GM23338 (cell line): ENCODE measurements at places on chromosomes 5 and 9. TPM values are rescaled to one million over a fixed set of nuclear protein-coding genes. Genes with fewer than 3 reads are reported as not detected.

- no peak overlapping the region for H3K27ac ChIP-seq
- peak; percentile 73 for DNase-seq
- H3K27me3 ChIP-seq = no peaks in the 10 kb centered on the region
- H3K4me3 ChIP-seq = no peak overlapping the region
- H3K36me3 ChIP-seq = no peaks in the 10 kb centered on the region
Measured at GRCh38 chr9:21326526-21327139, 8.6 kb downstream of the KLHL9 start.

GRCh38 chr9:112093147-112093869 lies 81.8 kb downstream of the SUSD1 start:
- no peak for DNase-seq
- peaks cover 8% of the 10 kb centered on the region for H3K4me1 ChIP-seq
- H3K27me3 ChIP-seq = no peaks in the 10 kb centered on the region

RAB3C gene
- total RNA-seq = 11.7 and 15.0 TPM in 2 replicates

DNA sequence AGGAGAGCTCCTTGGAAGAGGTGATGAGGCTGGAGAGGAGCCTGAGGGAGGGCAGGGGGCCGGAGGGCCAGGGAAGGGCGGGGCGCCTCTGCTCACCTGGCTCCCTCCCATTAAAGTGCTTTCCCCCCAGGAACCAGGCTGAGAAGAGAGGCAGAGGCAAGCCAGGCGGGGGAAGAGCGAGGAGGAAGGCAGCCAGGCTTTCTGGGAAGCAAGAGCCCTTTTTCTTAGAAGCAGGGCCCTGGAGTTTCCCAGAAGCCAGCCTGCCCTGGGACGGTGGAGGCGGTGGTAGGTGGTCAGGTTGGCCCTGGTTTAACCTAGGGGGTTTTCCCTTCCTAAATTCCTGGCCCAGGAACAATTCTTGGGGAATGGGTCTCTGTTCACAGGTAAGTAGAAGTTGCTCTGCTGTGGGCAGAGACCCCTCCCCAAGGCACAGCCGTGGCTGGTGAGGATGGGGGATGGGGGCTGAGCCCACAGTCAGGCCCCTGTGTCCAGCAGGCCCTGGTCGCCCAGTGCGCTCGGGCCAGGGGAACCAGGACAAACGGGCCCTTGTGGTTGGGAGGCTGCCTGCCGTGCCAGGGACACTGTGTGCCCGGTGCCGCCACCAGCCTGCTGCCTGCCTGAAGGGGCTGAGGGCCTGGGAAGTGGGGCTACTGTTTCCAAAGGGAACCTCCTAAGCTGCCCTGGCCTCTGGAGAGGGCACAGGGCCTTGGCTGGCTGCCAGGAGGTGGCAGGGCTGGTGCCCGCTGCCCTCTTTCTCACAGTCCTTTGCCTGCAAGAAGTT lies 16.6 kb upstream of the RALGDS start:
- H3K4me3 ChIP-seq = no peak overlapping the region
- no peaks in the 10 kb centered on the region for H3K4me1 ChIP-seq
- H3K27ac ChIP-seq = no peak overlapping the region
- no peak for DNase-seq
- no peaks in the 10 kb centered on the region for H3K27me3 ChIP-seq

GRCh38 chr5:80230269-80230992 lies 25.4 kb downstream of the SERINC5 start:
- peaks cover 50% of the 10 kb centered on the region for H3K4me1 ChIP-seq
- H3K4me3 ChIP-seq = no peak overlapping the region
- H3K27ac ChIP-seq = peak overlapping the region; percentile 21
- no peak for DNase-seq

GRCh38 chr9:981491-981898 lies 5.0 kb downstream of the DMRT3 start:
- no peak overlapping the region for H3K27ac ChIP-seq
- H3K36me3 ChIP-seq = no peaks in the 10 kb centered on the region
- peak; percentile 72 for DNase-seq
- H3K4me3 ChIP-seq = peak overlapping the region; percentile 40
- H3K27me3 ChIP-seq = peaks cover 98% of the 10 kb centered on the region
- peaks cover 19% of the 10 kb centered on the region for H3K4me1 ChIP-seq

SH3GL2 gene
- 7.0 and 8.6 TPM in 2 replicates for total RNA-seq

- peaks cover 12% of the 10 kb centered on the region for H3K4me1 ChIP-seq
- no peak for DNase-seq
- H3K36me3 ChIP-seq = no peaks in the 10 kb centered on the region; the same call in 1 of the 2 replicates
- H3K27ac ChIP-seq = no peak overlapping the region
- no peaks in the 10 kb centered on the region for H3K27me3 ChIP-seq
- H3K4me3 ChIP-seq = no peak overlapping the region
Measured at GRCh38 chr9:77725046-77725694, 77.0 kb upstream of the GNA14 start.

DNA sequence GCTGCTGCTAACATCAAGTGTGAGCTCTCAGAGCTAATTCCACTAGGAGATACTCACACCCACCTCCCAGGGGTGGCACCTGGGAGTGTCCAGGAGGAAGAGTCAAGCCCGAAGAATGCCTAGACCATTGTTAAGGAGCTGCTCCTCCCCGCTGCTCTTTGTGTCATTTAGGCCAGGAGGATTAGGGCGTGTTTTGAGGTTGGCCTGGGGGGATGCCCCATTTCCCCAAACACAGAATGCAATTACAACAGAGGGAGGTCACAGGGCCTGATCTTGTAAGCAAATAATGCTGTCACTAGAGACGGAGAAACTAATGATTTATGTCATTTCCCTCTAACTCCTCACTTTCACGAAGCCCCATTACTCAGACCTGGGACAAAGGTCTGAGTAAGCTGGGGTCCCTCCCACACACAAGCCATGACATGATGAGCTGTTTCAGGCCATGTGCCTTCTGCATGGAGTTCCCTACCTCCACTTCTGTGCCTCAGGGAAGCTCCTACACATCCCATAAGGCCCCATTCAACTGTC lies 312.5 kb downstream of the ACTL7B start:
- no peaks in the 10 kb centered on the region for H3K36me3 ChIP-seq
- no peaks in the 10 kb centered on the region for H3K27me3 ChIP-seq
- DNase-seq = peak; percentile 17
- H3K27ac ChIP-seq = no peak overlapping the region

NOP16 gene
- total RNA-seq = 43.4 and 44.3 TPM in 2 replicates

PRR7 gene
- 6.4 and 9.7 TPM in 2 replicates for total RNA-seq

- no peaks in the 10 kb centered on the region for H3K27me3 ChIP-seq
- DNase-seq = no peak
- no peaks in the 10 kb centered on the region for H3K36me3 ChIP-seq
- no peaks in the 10 kb centered on the region for H3K4me1 ChIP-seq
- no peak overlapping the region for H3K27ac ChIP-seq
- no peak overlapping the region for H3K4me3 ChIP-seq
Measured at GRCh38 chr5:28517691-28518090, 1479.3 kb upstream of the CDH9 start.

GRCh38 chr5:168658394-168658793 lies 79.2 kb upstream of the PANK3 start:
- H3K4me1 ChIP-seq = peaks cover 4% of the 10 kb centered on the region; the same call in 1 of the 2 replicates
- H3K27ac ChIP-seq = no peak overlapping the region
- DNase-seq = no peak
- H3K36me3 ChIP-seq = no peaks in the 10 kb centered on the region
- no peak overlapping the region for H3K4me3 ChIP-seq

GRCh38 chr5:23411200-23411599 lies 96.2 kb upstream of the PRDM9 start:
- H3K27me3 ChIP-seq = no peaks in the 10 kb centered on the region
- H3K4me3 ChIP-seq = no peak overlapping the region
- H3K4me1 ChIP-seq = no peaks in the 10 kb centered on the region
- H3K27ac ChIP-seq = no peak overlapping the region
- H3K36me3 ChIP-seq = no peaks in the 10 kb centered on the region
